CD4-positive, alpha-beta T cell treated with Interleukin-10 for 1 hour (primary cell): ENCODE measurements at places on chromosomes 11 and 22.

DNA sequence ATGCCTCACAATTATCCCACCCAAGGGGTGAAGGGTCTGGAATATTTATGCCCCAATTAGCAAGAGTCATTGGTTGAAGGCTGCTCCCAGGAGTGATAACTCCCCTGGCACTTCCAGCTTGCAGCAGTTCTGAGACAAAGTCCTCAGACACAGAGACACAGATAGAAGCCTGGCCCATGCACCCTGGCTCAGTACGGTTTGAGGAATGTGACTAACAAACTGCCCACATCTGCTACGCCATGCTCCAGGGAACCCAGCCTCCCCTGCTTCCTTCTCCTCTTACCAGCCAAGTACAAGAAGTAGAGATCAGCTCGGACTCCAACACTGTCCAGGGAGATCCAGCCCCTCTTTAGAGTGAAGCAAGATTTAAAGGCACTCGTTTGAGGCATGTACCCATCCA, 48.5 kb upstream of the BMAL1 start:
- no peak for DNase-seq

- no peak for DNase-seq
Measured at GRCh38 chr11:74592063-74592440, 330 bp upstream of the POLD3 start.

- DNase-seq: no peak
Measured at GRCh38 chr11:21814169-21814568, 378.7 kb upstream of the ANO5 start.

DNA sequence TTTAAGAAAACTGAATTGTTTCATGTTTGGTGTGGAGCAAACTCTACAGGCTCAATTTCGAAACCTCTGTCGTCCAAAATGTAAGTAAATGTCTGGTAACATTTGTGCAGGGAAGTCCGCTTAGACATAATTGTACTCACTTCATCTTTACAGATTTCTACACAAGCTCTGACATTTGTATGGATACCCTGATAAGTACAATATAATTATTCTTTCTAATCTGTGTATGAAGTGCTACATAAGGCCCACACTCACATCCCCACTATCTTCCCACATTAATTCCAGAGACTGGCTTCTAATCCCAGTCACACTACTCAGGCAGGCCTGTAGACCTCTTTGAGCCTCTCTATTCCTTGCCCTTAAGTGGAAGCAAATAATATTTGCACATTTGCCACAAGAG, 129.2 kb upstream of the LMO1 start:
- DNase-seq: no peak

DNA sequence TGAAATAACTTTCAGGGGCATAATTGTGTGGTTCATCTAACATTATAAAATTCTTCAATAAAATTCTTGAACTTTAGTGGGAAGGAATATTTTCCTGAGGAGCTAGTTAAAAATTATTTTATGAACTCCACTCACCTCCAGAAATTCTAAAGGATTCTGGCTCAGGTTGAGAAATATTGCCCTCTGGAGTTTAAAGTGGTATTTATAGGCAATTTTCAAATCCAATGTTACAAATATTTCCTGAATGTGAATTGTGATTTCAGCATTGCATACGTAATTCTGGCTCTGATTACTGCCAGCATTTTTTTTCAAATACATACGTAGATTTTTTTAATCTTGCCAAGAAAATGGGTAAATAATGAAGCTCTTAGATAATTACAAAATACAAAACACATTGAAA, 598.2 kb upstream of the ANO3 start:
- DNase-seq: no peak
